ENCODE measurements at places on chromosomes 2 and 18. TPM values are rescaled to one million over a fixed set of nuclear protein-coding genes. Genes with fewer than 3 reads are reported as not detected.

Gene ATP6V1B1
- not detected for total RNA-seq

Gene BIN1
- total RNA-seq = 127 TPM

Gene TFCP2L1
- total RNA-seq = not detected

Gene DPYSL5
- total RNA-seq = not detected

Gene DSG4
- not detected for total RNA-seq

Gene KRCC1
- 18.9 TPM for total RNA-seq

Gene SKOR2
- not detected for total RNA-seq

Gene DNAH7
- not detected for total RNA-seq

Gene ESPNL
- total RNA-seq = 0.10 TPM

Gene SDC1
- not detected for total RNA-seq

Gene MRPS9
- total RNA-seq = 24.9 TPM

Gene SPEG
- total RNA-seq = 11.6 TPM

Gene STPG4
- total RNA-seq = not detected

DNA sequence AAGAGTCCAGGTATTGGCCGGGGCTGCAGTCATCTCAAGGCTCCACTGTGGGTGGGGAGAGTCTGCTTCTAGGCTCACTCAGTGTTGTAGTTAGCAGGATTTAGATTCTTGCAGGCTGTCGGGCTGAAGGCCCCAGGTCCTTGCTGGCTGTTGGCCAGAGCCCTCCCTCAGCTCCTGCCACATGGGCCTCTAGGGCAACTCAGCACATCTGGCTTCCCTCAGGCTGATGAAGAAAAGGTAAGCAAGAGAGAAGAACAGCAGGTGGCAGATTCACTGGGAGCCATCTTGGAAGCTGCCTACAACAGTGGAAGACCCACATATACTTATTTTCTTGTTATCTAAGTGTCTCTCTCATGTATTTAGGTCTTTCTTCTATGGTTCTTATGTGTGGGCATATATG, 4.3 kb downstream of the MRPS9 start:
- DNase-seq = no peak

GRCh38 chr2:10432311-10433181, 15.6 kb downstream of the ODC1 start:
- no peak for DNase-seq

- no peak for DNase-seq
These were observed 213.2 kb downstream of the RBM43 start for GRCh38 chr2:151048331-151049054.

GRCh38 chr18:49725809-49726674, 87.3 kb downstream of the ACAA2 start:
- no peak for DNase-seq

DNA sequence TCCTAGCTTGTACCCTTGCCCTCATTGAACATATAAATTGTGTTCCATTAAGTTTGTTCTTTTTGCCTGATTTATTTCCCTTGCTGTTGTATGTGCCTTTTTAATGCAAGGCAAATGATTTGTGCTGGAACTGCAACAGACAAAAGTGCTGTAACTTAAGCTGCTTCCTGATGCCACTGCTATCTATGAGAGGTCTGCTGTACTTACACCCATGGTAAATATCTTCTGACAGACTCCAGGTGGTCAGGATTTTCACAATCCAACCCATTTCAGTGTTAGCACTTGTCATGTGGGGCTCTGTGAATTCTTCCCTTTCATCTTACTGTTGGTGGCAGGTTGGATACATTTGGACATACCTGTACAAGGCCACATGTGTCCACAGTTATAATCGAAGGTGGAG, 63.5 kb downstream of the ARHGAP15 start:
- DNase-seq = no peak

GRCh38 chr2:156457523-156458517, 21.6 kb downstream of the GPD2 start:
- DNase-seq = no peak

DNA sequence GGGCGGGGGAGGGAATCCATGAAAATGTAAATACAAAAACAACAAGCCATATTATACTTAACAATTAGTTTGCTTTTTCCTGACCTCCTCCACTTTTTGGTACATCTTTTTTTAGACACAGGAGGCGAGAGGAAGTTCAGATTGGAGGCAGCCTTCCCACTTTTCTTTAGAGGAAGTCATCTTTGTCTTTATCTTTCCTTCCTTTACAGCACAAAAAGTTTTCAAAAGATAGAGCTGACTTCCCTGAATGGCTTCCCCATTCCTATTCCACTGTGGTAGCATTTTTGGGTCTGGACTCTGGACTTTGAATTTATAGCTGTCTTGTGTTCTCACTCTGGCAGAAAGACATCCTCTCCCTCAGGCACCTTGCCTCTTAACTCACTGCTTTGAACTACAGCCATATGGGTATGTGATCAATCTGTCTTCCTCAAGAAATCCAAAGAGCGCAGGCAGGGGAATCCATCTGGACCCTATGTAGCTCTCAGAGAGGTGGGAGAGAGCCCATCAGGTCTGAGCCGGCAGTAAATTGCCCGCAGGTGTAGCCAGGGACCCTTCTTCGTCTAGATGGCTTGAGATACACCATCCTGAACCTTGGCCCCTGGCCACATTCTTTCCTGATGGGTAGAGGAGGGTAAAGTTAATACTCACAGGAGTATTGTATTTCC, 101.9 kb downstream of the AQP4 start:
- no peak for DNase-seq

DNA sequence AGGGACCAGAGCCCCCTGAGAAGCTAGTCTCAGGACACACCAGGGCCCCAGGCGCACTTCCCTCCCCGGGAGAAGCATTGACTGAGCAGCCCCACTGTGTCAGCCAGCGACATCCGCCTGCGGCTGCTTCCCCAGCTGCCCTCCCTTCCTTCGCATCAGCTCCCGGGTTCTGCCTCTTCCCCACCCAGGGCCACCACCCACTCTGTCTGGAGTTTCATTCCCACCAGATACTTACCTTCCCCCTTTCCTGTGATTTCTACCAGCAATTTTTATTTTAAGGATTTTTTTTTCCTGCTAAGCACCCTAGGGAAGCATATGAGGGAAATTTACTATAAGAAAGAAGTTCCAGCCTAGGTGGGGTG, 99.2 kb downstream of the SMAD7 start:
- DNase-seq = peak; percentile 42

- DNase-seq = no peak
These were observed 57.9 kb upstream of the CXCR4 start for GRCh38 chr2:136175868-136176267.

DNA sequence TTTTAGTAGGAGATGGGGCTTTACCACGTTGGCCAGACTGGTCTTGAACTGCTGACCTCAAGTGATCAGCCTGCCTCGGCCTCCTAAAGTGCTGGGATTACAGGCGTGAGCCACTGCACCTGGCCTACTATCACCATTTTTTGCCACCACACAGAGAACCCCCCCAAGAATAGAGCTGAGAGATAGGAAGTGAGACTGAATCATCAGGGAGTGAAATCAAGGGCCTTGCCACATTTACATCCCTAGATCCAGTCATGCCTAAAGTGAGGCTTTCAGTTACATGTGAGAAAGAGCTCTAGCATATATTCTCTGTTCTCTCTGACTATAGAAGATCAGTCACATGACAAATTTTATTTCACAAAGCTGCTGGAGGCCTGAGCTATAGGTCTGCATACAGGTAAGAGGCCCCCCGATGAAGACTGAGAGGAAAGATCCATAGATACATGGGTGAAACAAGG, 28.0 kb upstream of the KCMF1 start:
- DNase-seq = no peak

GRCh38 chr2:64960819-64961218, 28.4 kb upstream of the SLC1A4 start:
- DNase-seq = no peak

GRCh38 chr2:8388781-8389180, 293.1 kb upstream of the ID2 start:
- no peak for DNase-seq

DNA sequence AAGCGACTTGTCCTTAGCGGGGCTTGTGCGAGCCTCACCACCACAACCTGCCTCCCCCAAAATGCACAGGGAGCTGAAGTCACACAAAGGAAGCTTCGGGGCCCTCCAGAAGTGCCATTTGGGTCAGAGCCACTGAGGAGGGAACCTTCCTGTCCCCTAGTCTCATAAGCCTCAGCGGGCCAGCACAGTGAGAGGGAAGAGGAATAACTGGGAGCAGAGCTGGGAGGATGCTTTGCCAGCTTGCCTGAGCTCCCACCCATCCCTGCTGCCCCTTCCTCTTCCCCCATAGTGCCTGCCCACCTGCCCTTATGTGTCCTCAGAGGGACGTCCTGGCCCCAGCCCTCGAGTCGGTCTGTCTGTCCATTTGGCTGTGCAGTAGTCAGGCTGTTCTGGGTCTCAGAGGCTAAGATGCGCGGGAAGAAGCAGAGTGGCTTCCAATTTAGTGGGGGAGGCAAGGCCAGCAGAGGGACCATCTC, 51.8 kb upstream of the GPR17 start:
- no peak for DNase-seq

GRCh38 chr2:15058015-15058720, 425.7 kb downstream of the LRATD1 start:
- peak; percentile 26 for DNase-seq

DNA sequence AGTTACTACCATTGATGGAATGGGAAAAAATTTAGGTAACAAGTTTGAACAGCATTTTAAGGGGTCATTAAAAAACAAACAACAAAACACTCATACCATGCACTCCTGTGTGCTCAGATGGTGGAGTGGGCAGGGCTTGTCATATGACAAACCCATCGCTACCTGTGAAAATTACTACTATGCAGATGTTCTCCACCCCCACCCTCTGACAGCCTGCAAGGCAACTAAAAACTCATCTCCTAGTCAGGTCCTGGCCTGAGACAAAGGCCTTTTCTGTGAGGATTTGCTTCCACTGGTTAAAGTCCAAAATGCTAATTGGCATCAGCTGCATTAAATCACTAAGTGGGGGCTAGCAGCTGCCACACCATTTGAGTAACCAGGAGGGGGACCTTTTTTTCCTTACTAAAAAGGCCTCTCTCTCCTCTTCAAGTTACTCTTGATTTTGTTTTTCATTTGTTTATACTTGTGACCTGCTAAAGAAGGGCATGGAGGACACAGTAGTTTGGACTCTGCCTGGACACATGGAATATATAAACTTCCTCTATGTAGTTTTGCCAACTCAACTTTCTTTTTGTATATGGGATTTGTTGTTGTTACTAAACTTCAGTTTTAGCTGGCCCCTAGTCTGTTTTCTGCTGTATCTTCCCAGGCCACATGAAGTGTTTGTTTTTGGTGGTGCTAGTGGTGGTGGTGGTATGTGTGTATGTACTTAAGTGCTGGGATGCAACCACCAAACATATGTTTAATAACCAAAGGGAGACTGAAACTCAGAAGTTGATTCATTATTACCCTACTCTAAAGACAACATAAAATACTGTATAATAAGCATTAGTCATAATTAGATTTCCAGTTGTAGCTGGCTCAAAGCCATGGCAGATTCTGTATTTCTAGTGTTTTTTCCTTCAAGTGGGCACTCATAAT, 121.3 kb downstream of the MAP4K4 start:
- no peak for DNase-seq

- no peak for DNase-seq
These were observed 38.3 kb downstream of the APLF start for GRCh38 chr2:68505603-68506159.

DNA sequence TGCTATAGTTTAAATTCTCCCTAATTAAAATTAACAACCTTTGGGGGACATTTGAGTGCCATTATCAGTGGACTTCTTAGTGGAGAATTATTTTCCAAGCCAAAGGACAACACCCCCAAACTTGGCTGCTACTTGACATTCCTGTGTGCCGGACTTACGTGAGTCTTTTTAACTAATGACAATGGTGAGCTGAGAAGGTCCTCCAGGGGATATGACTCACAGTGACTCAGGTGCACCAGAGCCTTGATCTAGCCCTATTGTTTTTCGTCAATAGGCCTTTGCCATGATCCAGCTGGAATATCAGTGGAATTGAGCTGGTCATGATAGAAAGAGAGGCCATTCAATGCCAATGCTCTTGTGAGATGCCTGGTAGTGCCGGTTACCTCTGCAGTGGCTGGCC, 118.1 kb upstream of the CXCR4 start:
- DNase-seq = no peak

- DNase-seq = no peak
These were observed 2.5 kb downstream of the RPIA start for GRCh38 chr2:88693911-88694414.

DNA sequence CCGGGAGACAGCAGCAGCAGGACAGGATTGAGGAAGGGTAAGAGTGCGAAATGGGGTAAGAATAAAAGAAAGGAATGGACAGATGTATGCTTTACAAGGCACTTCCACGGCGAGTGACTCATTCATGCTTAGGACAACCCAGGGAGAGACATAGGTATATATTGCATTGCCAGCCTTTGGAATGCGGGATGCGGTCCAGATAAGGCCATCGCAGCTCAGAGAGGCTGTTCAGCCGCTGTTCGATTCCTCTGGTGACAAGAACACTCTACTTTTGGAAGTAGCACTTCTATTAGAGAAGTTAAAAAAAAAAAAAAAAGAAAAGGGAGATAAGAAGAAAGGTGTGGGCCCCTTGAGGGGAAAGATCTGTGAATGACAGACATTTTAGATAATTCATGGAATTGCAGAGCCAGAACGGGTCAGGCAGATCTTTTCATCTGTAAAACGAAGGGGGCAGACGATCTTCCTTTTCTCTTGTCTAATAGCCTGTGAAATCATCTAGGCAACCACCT, 819 bp upstream of the NCOA1 start:
- DNase-seq = no peak

- no peak for DNase-seq
These were observed 17.3 kb upstream of the RHOB start for GRCh38 chr2:20429528-20429927.

DNA sequence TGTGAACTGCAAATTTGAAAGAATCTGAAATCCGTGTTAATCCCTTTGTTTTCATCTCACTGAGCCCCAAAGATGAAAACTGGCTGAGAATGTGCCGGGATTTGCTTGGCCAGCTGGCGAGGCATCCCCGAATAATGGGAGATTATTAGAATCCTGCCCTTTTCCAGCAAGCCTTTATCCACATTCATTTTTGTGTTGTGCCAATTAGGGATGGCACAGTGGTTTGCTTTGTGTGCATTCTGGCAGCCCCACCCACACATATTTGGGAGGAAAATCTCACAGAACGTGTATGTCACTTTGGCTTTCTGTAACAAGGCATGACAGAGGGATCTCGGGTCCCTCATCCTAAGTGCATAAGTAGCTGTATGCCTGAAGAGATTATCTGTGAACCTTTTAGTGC, 405.8 kb upstream of the FAM98A start:
- DNase-seq = no peak
